ENCODE measurements at places on chromosomes 12 and 14.

DNA sequence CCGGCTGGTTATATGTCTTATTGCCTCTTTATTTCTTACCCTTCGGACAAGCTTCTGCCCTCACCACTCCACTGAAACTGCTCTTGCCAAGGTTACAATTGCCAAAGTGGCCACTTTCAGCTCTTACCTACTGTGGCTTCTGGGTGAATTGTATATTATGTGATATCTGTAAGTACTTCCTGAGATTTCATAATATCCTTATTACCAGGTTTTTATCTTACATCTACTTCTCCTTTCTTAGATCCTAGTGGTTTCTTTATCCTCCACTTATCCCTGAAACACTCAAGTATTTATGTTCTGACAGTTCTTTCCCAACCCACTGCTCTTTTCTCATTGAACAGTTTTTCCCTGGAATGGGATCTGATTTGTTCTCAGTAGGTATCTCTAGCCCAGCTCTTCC is 10.5 kb downstream of the CELA1 start:
- no peak for DNase-seq

DNA sequence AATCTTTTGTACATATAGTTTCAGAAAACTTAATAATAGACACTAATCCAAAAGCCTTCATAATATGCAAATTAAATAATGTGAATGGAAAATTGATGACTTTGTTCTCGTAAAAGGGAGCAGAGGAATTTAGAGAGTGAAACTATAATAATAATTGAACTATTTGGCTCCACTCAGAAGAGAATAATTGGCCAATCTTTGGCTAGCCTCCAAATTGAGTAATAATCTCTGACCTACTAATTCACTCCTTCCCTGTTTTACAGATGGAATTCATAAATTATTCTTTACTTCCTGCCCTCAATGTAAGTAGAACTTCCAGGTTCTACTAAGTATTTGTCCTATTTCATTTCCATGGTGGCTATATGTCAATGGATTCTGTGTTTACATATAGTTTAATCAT is 15.8 kb downstream of the TRIM9 start:
- no peak for DNase-seq

DNA sequence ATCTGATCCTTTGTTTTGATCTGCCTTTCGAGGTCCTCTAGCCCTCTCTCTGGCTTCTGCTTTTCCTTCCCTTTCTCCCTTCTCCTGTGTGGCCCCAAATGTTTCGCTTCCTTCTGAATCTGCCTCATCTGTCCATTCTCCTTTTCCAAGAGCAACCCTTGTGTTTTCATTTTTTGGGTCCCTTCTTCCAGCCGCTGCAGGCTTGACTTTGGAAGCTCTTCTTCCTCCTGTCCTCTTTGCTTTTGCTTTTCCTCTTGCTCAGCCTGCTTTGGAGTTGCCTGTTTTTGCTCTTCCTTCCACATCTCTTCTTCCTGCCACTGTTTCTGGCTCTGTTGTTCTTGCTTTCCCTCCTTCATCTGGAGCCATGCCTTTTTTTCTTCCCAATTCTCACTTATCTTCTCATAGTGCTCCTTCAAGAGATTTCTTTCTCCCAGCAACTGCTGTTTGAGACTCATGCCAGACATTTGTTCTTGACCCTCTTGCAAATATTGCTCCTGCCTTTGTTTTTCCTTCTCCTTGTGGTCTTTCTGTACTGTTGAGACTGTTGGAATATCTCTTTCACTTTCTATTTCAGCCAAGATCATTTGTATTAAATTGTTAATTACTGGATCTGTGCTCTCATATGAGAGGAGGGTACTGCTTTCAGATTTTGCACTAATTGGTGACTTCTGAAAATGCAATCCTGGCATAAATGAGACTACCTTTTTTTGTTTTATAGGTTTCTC is 42.4 kb downstream of the FAM186A start:
- DNase-seq = no peak

DNA sequence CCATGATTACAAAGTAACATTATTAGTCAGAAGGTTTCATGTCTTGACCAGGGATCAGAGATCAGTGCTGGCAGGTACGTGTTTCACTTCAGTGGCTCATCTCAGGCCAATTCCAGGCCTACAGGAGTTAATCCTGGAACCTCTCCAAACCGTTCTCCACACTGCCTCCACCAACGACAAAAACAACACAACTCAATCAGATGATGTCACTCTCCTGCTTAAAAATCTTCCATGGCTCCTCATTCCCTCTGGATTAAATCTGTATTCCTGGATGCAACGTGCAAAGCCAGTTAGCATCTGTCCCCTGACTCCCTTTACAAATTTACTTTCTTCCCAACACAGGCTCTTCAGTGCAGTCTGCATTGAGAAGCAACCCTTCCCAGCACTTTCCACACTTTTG is 34.3 kb upstream of the TXNRD1 start:
- no peak for DNase-seq

Data from NCI-H2081 treated with DMSO at 0.1 percent for 48 hours (cell line).